A549 (cell line): ENCODE measurements at places on chromosomes 2 and 18.

GRCh38 chr18:44197832-44198611 lies 482.7 kb upstream of the SETBP1 start:
- no peak for DNase-seq

DNA sequence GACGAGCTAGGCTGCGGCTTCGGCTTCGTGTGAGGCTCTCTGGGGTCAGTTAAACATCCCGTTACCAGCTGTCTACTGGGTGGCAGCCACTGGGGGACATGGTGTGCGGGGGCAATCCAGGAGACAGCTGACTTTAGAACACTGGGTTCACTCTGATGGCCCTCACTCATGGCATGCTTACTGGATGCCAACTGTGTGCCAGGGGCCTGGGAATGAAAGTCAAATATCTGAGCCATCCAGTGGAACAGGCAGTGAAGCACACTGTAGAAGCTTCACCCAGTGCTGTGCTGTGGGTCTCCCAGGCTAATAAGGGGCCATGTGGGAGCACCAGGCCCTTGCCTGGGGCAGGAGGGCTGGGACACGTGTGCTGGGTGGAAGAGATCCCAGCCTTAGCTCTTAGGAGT lies 48.3 kb downstream of the GLI2 start:
- no peak for DNase-seq

- DNase-seq, result no peak
Measured at GRCh38 chr2:3062476-3063260, 314.9 kb downstream of the EIPR1 start.

DNA sequence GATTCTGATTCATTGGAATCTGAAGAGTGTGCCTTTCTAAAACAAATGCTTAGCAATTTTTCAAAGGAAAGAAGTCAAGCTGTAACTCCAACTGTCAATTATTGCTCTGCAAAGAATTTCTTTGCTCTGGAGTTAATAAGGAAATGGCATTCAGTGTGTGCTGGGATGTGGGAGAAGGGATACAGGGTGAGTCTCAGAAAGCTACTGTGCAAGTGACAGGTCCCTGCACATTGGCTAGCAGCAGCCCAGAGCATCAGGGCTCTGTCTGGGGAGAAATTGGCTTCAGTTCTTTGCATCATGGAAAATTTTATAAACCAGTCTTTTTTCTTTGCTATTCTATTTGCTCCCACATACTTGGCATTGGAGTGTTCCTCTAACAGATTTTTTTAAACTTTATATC lies 1.1 kb upstream of the SYT4 start:
- no peak for DNase-seq

GRCh38 chr2:203025592-203025991 lies 10.9 kb downstream of the NBEAL1 start:
- DNase-seq, result no peak

- DNase-seq, result peak; percentile 21
Measured at GRCh38 chr2:217890445-217890844, 112.3 kb downstream of the TNS1 start.

DNA sequence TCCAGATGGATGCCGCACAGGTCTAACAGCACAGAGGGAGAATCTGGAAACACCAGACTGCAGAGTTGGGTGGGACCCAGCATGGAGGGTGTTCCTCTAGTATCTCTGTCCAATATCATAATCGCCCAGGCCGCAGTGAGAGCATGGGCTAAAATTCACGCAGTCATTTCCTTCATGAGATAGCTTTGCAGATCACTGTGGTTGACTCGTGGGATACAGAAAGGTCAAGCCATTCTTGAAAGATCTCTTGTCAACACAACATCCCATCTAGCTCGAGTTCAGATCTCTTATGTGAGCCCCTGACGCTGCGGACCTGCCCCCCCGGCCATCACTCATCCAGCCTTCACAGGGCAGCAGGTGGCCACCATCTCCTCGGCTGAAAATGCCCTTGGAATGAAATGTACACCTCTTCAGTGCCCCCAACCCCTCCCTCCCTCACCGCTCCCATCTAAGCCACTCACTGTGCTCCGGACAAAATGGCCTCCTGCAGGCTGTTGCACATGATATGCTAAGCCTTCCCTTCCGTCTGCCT lies 45.9 kb downstream of the FOSL2 start:
- DNase-seq, result no peak

- no peak for DNase-seq
Measured at GRCh38 chr2:203681978-203682377, 24.5 kb upstream of the CD28 start.

GRCh38 chr2:215436705-215437565 lies 1.1 kb upstream of the FN1 start:
- no peak for DNase-seq

DNA sequence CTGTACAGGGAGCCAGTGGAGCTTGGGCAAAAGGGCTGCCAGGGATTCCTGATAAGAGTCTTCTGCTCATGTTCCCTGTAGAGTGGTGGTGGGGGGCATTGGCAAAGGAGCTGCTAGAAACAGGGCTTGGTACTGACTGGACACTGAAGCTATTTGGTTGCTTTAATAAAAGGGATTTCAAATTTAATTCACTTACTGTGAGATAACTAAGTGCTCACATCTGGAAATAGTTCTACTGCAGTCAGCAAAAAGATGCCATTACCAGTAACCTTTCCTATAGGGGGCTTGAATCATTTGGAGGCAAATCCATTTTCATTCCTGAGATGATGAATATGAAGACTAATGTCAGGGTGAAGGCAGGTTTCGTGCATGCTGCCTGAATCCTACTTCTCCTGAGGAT lies 94.3 kb upstream of the DOCK10 start:
- DNase-seq, result no peak

DNA sequence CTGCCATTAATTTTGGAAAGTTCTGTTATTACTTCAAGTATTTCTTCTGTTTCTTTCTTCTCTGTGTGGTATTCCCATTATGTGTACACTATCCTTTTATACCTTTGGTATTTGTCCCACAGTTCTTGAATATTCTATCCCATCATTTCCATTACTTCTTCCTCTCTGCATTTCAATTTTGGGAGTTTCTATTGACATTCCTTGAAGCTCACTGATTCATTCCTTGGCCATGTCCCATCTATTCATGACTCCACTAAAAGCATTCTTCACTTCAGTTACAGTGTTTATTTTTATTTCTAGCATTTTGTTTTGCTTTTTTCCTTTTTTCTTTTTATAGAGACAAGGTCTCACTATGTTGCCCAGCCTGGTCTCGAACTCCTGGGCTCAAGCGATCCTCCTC lies 30.3 kb downstream of the PROC start:
- DNase-seq, result no peak

DNA sequence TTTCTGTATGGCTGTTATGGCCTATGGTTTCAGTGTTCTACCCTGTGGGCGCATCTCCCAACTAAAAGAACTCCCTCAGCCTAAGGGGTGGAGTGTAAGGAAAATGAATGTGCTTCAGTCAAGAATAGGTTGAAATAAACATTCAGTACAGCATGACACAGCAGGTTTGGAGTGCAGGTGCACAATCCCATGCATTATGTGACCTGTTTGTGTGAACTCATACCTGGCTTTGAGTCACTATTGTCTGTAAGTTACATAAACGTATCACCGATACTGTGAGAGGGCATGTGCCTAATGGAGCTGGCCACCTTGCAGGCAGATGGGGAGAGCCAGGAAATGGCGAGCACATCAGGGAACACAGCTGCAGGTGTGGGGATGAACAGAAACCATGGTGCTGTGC lies 216.0 kb downstream of the DSEL start:
- DNase-seq, result no peak

DNA sequence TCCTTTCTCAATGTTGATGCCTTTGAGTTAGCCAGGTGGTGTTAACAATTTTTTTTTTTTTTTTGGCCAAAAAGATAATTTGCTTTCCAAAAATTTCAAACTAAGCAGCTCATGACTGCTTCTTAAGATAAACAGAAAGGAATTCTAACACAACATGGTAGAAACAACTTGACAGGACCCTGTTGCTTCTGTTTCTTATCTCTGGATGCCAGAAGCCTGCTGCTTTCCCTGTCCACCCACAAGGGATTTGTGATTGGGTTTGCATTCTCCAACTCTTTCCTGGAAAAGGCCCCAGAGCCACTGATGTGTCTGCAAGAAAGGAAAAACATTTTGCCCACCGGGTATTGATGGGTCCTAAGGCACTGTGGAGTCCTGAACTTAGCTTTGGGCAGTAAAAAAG lies 217.2 kb upstream of the PKDCC start:
- no peak for DNase-seq

DNA sequence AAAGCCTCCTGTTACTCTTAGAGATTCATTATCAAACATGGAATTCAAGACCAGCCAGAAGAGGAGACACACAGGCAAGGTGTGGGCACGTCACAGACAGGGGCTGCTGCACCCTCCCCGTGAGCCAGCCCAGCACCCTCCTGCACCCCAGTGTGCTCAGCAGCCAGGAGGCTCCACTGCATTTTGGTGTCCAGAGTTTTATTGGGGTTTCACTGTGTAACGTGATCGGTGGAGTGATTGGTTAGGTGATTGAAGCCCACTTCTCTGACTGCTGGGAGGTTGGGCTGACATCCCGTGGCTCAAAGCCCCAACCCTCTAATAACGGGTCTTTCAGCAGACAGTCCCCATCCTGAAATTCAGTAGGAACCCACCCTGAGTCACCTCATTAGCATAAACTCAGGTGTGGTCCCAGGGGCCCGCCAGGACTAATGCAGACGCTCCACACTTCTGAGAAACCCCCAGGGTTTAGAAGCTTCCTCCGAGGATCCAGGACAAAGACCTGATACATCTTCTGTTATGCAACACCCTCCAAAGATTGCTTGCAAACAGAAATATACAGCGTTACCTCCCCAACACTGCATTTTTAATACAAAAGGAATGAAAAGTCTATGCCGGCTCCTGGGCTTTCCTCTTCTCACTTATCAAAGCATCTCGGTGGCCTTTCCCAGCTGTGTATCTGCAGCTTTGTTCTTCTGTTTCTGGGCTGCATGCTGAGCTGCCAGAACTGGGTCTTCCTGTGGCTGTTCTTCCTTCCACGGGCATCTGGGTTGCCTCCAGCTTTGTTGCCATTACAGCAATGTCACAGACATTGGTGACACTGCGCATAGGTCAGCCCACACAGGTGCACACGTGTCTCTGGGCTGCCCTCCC lies 43.7 kb upstream of the SNED1 start:
- no peak for DNase-seq

DNA sequence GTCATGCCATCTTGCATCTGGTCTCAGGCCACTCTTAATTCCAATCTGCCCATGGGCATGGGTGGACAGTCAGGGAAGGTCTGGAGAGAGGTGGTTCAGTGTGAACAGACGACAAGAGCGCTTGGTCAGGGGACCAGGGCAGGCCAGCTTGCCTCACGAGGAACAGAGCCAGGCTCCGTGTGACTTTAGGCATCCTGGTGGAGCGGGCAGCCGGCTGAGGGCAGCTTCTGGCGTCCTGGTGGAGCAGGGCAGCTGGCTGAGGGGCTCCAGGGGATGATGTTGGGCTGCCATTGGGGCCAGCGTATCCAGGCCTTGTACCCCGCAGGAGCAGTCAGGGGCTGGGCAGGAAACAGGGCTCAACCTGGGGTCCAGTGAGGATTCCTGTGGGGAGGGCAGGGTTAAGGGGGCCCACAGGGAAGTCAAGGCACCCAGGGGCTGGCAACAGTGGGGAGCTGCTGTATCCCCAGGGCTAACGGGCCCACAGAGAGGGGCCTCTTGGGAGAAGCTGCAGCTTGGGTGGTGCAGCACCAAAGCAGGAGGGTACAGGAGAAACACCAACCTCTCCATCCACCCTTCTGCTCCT lies 197.9 kb upstream of the TWIST2 start:
- DNase-seq, result no peak

GRCh38 chr18:45342653-45343052 lies 272.6 kb upstream of the SLC14A2 start:
- no peak for DNase-seq

DNA sequence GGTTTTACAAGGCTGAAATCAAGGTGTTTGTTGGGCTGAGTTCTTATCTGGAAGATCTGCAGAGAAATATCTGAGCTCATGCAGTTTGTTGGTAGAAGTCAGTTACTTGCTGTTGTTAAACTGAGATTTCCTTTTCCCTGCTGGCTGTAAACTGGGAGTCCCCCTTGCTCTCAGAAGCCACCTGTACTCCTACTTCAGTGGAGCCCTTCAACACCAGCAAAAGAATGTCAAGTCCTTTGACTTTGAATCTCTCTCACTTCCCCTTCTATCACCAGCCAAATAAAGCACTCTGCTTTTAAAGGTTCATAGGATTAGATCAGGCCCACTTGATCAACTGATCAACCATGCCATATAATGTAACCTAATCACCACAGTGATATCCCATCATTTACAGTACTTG lies 252.2 kb upstream of the CDH7 start:
- DNase-seq, result no peak

DNA sequence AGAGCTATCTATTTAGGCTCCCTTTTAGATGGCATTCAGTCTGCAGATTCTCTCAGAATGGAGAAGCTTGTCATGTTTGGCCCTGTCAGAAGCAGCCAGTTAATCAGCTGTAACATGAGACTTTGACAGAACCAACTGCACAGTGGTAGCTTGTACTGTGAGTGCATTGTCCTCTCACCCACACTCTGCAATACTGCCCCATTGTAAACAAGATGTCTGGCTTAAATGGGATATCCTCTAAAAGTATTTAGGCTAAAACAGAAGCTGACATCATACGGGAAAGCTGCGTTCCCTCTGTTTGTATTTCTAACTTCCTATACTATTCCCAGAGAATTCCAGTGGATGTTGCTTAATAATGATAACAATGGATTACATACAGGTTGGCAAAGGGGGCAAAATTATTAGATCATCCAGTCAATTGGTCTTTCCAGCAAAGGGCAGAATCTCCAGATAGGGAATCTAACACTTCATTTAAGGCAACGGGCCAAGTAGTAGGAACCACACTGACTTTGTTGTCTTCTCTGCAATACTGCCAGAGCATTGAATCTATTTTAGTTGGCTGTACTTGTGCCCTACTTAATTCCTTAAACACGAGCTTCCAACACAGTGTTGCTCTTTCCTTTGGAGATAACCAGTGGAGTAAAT lies 15.4 kb upstream of the STAT4 start:
- DNase-seq, result no peak

- peak; percentile 17 for DNase-seq
Measured at GRCh38 chr18:59459369-59460071, 100.5 kb upstream of the LMAN1 start.

DNA sequence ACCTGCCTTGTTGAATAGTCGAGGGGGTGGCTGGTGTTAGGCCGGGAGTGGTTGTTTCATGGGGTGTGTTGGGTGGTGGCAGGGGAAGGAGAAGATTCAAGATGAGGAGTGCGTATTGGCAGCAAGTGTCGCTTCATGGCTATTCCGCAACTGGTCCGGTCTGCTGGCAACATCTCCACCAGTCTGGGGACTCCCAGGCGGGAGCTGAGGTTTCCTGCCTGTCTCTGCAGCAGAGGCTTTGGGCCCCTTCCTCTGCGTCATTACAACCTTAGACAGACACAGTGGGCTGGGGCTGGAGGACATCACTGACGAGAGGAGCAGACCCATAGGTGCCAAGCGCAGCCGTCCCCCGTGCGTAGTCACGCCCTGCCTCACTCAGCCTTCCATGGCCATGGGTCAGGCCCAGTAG lies 64.0 kb upstream of the MCFD2 start:
- no peak for DNase-seq

DNA sequence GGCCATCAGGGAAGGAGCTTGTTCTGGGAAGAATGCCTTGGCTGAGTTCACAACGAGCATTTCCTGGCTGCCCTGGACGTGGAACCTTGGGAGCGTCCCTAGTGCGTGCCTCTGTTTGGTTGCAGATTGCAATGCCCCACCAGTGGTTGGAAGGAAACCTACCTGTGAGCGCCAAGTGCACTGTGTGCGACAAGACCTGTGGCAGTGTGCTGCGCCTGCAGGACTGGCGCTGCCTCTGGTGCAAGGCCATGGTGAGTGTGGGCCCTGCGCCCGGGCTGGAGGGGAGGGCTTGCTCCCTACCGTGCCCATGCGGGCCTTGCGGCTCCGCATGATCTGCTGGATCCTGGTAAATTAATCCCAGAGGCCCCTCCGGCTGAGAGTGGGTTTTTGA lies 81.9 kb downstream of the DGKD start:
- DNase-seq, result no peak
